Activated CD4-positive, alpha-beta memory T cell treated with anti-CD3 and anti-CD28 coated beads for 36 hours (primary cell): ENCODE measurements at places on chromosomes 3 and 15. TPM values are rescaled to one million over a fixed set of nuclear protein-coding genes. Genes with fewer than 3 reads are reported as not detected.

The ANKRD63 gene
- not detected for total RNA-seq

The BOC gene
- not detected for total RNA-seq

The RTP4 gene
- total RNA-seq: 1.7 TPM

The MESP2 gene
- total RNA-seq: not detected

The TMCO5A gene
- not detected for total RNA-seq

The ADGRG7 gene
- not detected for total RNA-seq

The NOX5 gene
- total RNA-seq: not detected
